ENCODE measurements at places on chromosomes 4 and X.

GRCh38 chr4:140330311-140330900, 43.0 kb upstream of the SCOC start:
- H3K27me3 ChIP-seq = no peaks in the 10 kb centered on the region
- no peak overlapping the region for H3K27ac ChIP-seq
- H3K4me1 ChIP-seq = no peaks in the 10 kb centered on the region
- no peaks in the 10 kb centered on the region for H3K36me3 ChIP-seq

- H3K36me3 ChIP-seq = no peaks in the 10 kb centered on the region
- no peaks in the 10 kb centered on the region for H3K4me1 ChIP-seq
- no peak for DNase-seq
- H3K27me3 ChIP-seq = no peaks in the 10 kb centered on the region
- no peak overlapping the region for H3K4me3 ChIP-seq
These were observed 42.2 kb upstream of the PUDP start for GRCh38 chrX:7190157-7190556.

- H3K4me3 ChIP-seq = no peak overlapping the region
- no peak overlapping the region for H3K27ac ChIP-seq
These were observed 28.2 kb upstream of the PPP2R2C start for GRCh38 chr4:6500481-6501140.

DNA sequence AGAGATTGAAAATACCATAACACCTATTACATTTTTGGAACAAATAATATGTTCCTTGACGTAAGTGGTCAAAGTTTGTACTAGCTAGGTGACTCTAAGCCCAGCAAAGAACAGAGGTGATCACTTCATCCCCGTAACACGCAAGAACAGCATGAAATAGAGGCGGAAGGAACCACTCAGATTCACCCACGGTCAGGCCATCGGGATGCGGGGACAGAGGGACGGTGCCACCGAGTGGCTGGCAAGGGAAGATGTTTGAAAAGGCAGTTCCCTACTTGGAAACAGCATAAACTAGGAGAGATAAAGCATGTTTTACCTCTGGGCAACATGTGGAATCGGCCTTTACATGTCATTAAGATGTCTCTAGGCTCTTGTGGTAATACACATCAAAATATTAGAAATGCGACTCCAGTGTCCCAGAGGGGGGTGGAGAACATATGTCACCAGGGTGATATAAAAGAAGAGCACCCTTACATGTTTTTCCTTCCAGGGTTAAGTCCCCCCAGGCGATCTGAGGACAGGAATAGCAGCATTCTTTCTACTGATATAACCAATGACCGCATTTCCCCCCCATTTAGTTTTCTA, 84.0 kb downstream of the PHKA2 start:
- no peaks in the 10 kb centered on the region for H3K36me3 ChIP-seq
- H3K4me3 ChIP-seq = peak overlapping the region; percentile 23
- no peak overlapping the region for H3K27ac ChIP-seq
- no peaks in the 10 kb centered on the region for H3K4me1 ChIP-seq
- peak; percentile 87 for DNase-seq
- H3K27me3 ChIP-seq = peaks cover 6% of the 10 kb centered on the region

DNA sequence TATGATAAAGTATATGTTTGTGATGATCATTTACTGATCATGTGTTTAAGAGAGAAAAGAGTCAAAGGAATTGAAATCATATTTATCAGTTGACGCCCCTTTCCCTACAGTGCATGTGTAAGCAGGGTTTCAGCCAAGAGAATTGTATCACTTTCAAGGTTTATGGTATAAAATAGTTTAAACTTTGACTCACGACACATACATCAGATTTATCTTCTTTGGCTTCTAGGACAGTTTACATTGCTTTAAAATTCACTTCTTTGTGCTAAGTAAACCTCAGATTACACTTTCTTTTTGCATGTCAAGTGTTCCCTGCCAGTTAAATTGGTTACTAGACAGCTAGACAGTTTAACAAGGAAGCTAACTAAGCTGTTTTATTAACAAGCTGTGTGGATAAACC, 86.3 kb upstream of the MYOZ2 start:
- no peaks in the 10 kb centered on the region for H3K36me3 ChIP-seq
- H3K4me1 ChIP-seq = peaks cover 8% of the 10 kb centered on the region
- no peaks in the 10 kb centered on the region for H3K27me3 ChIP-seq
- no peak overlapping the region for H3K27ac ChIP-seq
- no peak overlapping the region for H3K4me3 ChIP-seq

GRCh38 chr4:8557151-8558076, 22.8 kb upstream of the GPR78 start:
- no peaks in the 10 kb centered on the region for H3K4me1 ChIP-seq
- H3K4me3 ChIP-seq = no peak overlapping the region
- H3K27me3 ChIP-seq = no peaks in the 10 kb centered on the region
- DNase-seq = no peak
- H3K27ac ChIP-seq = no peak overlapping the region
- no peaks in the 10 kb centered on the region for H3K36me3 ChIP-seq

DNA sequence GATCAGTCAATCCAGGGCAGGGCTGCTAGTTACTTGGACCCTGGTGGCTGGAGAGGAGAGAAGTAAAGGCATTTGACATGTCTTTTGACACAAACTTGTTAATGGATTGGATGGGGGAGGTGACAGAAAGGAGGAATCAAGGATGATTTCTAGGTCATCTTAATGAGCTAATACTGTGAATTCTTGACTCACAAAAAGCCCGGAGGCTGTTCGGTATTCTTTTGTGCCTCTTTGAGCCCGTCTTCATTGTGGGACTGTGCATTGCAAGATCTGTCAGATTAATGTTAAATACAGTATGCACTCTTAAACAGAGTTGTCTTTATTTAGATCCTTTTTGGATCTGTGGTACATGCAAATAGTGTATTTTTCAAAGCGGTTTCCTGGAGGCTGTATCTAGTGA, 25.1 kb downstream of the POLA1 start:
- peaks cover 8% of the 10 kb centered on the region for H3K36me3 ChIP-seq
- H3K4me3 ChIP-seq = no peak overlapping the region

- H3K27ac ChIP-seq = no peak overlapping the region
- H3K4me3 ChIP-seq = no peak overlapping the region
- no peaks in the 10 kb centered on the region for H3K27me3 ChIP-seq
- DNase-seq = no peak
- H3K36me3 ChIP-seq = no peaks in the 10 kb centered on the region
These were observed 34.2 kb downstream of the FAT1 start for GRCh38 chr4:186689476-186689875.

DNA sequence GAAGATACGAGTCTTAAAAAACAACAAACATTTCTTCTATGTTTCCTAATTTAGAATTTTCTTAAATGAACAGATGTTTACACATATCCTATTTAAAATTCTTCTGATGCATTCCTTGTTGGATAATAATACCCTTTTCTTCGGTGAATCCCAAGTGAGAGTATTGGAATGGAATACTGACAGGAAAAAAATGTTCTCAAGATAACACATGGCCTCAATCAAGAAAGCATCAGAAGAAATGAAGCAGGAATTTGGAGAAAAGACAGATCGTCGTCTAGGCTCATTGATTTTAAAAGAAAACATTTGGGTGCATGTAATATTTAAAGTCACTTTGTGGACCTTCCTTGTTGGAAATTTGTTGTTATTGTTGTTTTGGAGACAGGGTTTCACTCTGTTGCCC, 196.9 kb upstream of the ANK2 start:
- no peak overlapping the region for H3K4me3 ChIP-seq
- H3K36me3 ChIP-seq = no peaks in the 10 kb centered on the region
- H3K27me3 ChIP-seq = no peaks in the 10 kb centered on the region
- H3K4me1 ChIP-seq = peaks cover 7% of the 10 kb centered on the region
- no peak for DNase-seq

DNA sequence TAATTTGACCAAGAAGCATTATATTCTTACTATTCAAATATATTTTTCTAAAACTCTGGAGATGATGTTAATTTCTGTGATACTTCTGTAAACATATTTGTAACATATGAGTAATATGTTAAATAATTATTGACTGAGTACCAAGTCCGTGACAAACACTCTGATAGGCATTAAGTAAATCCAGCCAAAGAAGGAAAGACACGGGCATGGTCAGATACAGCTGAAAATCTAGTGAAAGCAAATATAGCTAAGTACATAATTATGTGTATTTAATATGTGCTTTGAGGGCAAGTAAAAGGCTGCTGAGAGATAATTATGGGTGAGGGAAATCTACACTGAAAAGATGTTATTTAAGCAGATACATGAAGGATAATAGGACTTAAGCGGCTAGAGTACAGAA, 1263.6 kb upstream of the ADGRL3 start:
- H3K36me3 ChIP-seq = no peaks in the 10 kb centered on the region
- H3K27ac ChIP-seq = no peak overlapping the region
- H3K4me3 ChIP-seq = no peak overlapping the region
- H3K4me1 ChIP-seq = no peaks in the 10 kb centered on the region
- H3K27me3 ChIP-seq = no peaks in the 10 kb centered on the region

- H3K27ac ChIP-seq = peak overlapping the region; percentile 47
- H3K4me3 ChIP-seq = no peak overlapping the region
- peaks cover 12% of the 10 kb centered on the region for H3K4me1 ChIP-seq
These were observed 28.2 kb downstream of the WDFY3 start for GRCh38 chr4:84938316-84938715.

DNA sequence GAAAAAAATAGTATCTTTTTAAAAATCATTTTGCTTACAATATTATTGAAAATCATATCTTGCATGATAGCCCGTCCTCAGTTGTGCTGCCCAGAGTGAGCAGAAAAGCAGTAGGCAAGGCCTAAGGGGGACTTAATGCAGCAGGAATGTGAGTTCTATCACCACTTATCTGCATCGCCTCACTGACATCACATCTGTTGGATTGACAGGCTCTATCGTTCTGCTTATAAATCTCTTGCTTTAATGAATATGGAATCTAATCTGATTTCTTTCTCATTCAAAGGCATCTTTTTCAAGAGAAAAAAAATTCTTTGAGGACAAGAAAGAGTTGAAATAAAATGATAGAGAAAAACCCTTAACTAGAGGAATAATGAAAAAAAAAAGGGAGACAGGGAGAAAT, 249.9 kb downstream of the PAPSS1 start:
- H3K27me3 ChIP-seq = no peaks in the 10 kb centered on the region
- peak overlapping the region; percentile 99 for H3K27ac ChIP-seq
- H3K4me1 ChIP-seq = no peaks in the 10 kb centered on the region
- no peak overlapping the region for H3K4me3 ChIP-seq

DNA sequence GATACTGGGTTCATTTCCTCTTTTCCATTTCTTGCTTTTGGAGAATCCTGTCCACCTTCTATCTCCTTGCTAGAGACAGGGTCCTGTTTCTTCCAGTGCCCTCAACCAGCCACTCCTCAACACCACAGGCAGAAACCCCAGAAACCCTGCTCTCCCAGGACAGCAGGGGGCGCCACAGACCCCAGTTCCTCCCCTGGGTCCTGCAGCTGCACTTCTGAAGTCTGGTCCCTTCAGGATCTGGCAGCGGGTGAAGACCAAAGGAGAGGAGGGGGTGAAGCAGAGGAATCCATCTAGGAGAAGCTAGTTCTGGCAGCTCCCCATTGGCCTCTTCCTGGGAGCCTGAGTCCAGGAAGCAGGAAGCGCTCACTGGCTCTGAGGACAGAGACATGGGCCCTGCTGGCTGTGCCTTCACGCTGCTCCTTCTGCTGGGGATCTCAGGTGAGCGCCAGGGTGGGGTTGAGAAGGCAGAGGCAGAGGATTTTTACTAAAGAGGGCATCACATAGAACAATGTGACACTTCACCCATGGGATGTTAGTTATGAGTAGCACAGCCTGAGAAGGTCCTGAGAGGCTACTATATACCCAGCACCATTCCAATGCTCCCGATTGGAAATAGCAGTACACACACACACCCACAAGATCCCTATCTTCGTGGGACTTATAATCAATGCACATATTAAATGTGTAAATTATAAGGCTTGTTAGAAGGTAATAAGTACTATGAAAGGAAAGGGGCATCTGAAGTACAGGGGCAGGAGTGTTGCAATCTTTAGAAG, at the start of gene PRSS48:
TSS of gene PRSS48 (plus strand) at position 375 of the 776 bp plus-strand sequence. CDS start at position 387, 12 bp downstream.
- H3K27me3 ChIP-seq = no peaks in the 10 kb centered on the region
- H3K4me1 ChIP-seq = no peaks in the 10 kb centered on the region
- peak; percentile 68 for DNase-seq
- H3K27ac ChIP-seq = no peak within 1 kb of the TSS
- H3K36me3 ChIP-seq = no peaks in the 10 kb centered on the region
- peak within 1 kb of the TSS; percentile 35 for H3K4me3 ChIP-seq

- H3K27me3 ChIP-seq = peaks cover 14% of the 10 kb centered on the region
- no peak for DNase-seq
- no peak overlapping the region for H3K4me3 ChIP-seq
- H3K4me1 ChIP-seq = peaks cover 27% of the 10 kb centered on the region
- H3K27ac ChIP-seq = no peak overlapping the region
These were observed 16.6 kb downstream of the FGD1 start for GRCh38 chrX:54479136-54480111.

GRCh38 chr4:20982544-20982943, 282.3 kb downstream of the PACRGL start:
- H3K36me3 ChIP-seq = no peaks in the 10 kb centered on the region
- H3K27me3 ChIP-seq = no peaks in the 10 kb centered on the region
- DNase-seq = no peak
- no peaks in the 10 kb centered on the region for H3K4me1 ChIP-seq
- H3K27ac ChIP-seq = no peak overlapping the region

GRCh38 chrX:130885996-130886395, 17.0 kb downstream of the ENOX2 start:
- H3K36me3 ChIP-seq = no peaks in the 10 kb centered on the region
- no peaks in the 10 kb centered on the region for H3K4me1 ChIP-seq

DNA sequence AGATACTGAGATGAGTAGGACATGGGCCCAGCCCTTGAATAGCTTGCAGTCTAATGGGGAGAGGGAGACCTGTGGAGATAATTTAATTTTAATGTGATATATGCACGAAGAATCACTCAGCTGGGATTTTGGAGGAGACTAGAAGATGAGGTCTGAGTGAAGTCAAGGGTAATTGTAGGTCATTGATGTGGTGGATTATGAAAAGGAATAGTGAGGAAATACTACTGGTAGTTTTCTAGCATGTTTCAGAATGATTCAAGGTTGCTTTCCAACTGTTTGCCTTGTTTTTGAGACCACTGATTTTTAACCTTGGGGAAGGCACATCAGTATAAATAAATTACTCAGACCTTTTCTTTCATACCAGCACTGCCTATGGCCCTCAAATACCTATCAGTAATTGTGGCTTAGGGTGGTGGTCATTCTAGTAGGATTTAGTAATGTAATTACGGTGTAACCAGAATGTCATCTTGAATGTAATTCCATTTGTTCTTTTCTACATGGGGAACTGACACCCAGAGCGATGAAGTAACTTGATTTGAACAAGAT, 25.6 kb downstream of the PTTG2 start:
- no peaks in the 10 kb centered on the region for H3K27me3 ChIP-seq
- H3K27ac ChIP-seq = no peak overlapping the region
- no peak for DNase-seq
- H3K36me3 ChIP-seq = no peaks in the 10 kb centered on the region
- H3K4me3 ChIP-seq = no peak overlapping the region

- H3K4me1 ChIP-seq = no peaks in the 10 kb centered on the region
- no peaks in the 10 kb centered on the region for H3K27me3 ChIP-seq
- DNase-seq = peak; percentile 50
- H3K27ac ChIP-seq = no peak overlapping the region
These were observed 1.8 kb upstream of the GABRQ start for GRCh38 chrX:152635941-152636340.

DNA sequence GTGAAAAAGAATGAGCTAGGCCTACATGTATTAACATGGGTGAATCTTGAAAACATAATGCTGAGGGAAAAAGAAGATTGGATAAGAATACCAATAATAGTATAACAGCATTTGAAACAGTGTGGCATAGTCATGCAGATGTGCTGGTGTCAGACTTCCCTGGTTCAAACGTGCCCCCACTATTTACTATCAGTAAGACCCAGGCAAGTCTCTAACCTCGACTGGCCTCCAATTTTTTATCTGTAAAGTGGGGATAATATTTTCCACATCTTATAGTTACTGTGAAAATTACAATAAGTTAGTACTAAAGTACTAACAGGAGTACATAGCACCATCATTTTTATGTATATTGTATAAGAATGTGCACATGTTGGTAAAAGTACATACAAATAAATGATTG, 17.0 kb upstream of the SLAIN2 start:
- H3K4me1 ChIP-seq = no peaks in the 10 kb centered on the region
- no peak for DNase-seq
- H3K4me3 ChIP-seq = no peak overlapping the region
